ENCODE measurements at places on chromosomes 12 and 14.

DNA sequence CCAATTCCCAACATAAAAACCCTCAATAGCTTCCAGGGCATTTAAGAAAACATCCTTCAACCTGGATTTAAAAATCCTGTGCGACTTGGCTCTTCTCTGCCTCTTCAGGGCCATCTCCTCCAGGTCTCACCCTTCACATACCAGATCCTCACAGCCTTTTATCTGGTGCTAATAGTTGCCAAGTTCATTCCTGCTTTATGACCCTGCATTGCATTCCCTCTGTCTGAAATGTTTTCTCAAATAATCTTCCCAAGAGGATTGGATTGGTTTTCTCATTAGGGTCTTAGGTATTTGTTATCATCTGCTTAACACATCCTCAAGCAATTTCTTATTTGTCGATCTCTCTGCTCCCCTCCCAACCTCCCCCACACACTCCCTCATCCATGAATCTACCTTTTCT lies 832.0 kb downstream of the GALC start:
- no peak for DNase-seq

DNA sequence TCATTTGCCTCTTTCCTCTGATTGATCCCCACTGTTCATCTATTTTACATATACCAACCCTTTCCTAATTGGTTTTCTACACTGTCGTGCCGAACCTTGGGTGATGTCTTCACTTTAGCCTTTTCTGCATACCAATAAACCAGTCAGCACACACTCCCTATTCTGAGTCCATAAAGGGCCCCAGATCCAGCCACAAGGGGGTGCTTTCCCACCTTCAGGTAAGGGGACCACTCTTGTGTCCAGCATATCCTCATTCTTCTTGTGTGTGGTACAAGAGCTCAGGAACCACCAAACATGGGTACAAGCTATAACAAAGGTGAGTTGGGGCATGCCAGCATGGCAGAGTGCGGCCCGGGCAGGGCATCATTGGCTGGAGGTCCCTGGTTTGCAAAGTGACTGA lies 859.8 kb downstream of the FSCB start:
- DNase-seq: no peak

- DNase-seq: no peak
These were observed 375.0 kb downstream of the DPF3 start for GRCh38 chr14:72518809-72519377.

DNA sequence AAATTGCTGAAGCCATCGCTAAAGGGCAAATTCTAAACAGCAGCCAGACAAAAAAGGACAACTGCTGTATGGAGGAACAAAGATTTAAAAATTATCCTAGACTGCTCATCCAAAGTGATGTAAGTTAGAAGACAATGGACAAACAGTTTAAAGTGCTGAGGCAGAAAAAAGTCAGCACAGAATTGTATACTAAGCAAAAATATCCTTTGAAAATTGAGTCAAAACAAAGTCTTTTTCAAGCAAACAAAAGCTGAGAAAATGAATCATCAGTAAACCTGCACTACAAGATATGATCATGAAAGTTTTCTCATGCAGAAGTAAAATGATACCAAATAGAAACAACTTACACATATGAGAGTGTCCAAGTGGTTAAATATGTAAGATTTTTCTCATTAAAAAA lies 43.6 kb downstream of the EML5 start:
- no peak for DNase-seq

GRCh38 chr12:111163422-111163821 lies 205.5 kb downstream of the PHETA1 start:
- DNase-seq: no peak

- no peak for DNase-seq
These were observed 57.5 kb downstream of the MAP1LC3B2 start for GRCh38 chr12:116616536-116617248.

DNA sequence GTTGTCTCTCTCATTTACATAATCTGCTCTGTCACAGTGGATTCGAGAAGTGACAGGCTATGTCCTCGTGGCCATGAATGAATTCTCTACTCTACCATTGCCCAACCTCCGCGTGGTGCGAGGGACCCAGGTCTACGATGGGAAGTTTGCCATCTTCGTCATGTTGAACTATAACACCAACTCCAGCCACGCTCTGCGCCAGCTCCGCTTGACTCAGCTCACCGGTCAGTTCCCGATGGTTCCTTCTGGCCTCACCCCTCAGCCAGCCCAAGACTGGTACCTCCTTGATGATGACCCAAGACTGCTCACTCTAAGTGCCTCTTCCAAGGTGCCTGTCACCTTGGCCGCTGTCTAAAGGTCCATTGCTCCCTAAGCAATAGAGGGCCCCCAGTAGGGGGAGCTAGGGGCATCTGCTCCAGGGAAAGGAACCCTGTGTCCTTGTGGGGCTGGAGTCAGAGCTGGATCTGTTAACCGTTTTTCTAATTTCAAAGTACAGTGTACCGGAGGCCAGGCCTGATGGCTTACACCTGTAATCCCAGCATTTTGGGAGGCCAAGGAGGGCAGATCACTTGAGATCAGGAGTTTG lies 5.1 kb downstream of the ERBB3 start:
- DNase-seq: no peak

GRCh38 chr12:75641031-75641780 lies 129.8 kb upstream of the KRR1 start:
- no peak for DNase-seq

DNA sequence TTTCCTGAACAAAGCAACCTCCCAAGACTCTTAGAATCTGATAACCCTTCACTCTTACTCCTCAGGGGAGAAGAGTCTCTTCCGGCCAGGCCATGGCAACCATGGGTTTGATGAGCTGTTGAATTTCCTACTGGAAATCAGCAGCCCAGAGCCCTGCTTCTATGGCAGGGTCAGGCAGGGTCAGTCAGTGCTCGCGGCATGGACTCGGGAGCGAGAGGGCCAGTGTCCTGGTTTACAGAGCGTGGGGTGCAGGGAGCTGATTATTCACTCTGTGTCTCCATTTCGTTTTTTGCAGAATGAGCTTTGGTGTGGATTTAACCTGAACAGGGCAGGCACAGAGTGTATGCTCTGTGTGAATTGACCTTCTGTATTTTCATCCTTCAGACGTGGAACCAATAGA lies 340.6 kb upstream of the SFSWAP start:
- DNase-seq: no peak

DNA sequence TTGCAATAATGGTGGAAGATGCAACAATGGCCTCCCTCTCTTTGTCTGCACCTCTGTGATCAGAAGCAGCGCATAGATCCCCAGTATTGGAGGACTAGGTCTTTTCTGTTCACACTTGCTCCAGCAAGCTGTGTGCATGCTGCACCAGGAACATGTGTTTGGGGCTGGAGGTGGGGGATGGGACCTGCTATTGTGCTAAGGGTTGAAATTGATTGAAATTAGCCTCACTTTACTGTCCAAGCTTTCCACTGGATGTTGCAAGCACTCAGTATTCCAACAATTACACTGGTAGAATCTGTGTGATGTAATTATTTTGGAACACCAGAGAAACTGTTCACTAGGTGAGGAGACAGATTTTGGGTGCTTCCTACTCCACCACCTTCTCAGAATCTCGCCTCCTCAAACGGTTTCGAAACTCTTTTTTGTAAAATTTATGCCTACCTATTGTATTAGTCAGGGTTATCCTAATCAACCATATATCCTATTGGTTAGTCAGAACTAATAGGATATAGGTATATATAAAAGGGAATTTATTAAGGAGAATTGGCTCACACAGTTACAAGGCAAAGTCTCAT lies 35.6 kb downstream of the IFT81 start:
- no peak for DNase-seq

DNA sequence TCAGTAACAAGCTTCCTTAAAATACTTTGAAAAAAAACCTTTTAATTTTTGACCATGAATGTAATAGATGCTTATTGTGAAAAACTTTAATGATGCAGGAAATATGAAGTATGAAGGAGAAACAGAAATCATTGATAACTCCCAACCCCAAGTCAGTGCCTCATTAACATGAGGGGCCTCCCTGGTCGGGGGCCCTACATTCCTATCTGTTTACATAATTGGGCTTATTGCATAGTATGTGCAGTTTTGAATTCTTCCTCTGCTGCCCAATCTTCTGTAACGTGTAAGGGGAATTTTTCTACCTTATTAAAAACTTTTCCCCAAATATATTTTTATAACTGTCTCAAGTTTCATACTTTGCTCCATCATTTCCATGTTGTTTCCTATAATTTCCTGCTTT lies 63.0 kb downstream of the SLC25A47 start:
- no peak for DNase-seq
